ENCODE measurements at places on chromosomes 5 and 9. TPM values are rescaled to one million over a fixed set of nuclear protein-coding genes. Genes with fewer than 3 reads are reported as not detected.

The CFAP157 gene
- total RNA-seq = 99.0 TPM

The SLC6A19 gene
- not detected for total RNA-seq

The PCSK5 gene
- 18.7 TPM for total RNA-seq

The CNTNAP3 gene
- total RNA-seq = 1.9 TPM

The MED7 gene
- 9.6 TPM for total RNA-seq

The JAKMIP2 gene
- 0.45 TPM for total RNA-seq

The FBXO4 gene
- 10.0 TPM for total RNA-seq

The C9orf153 gene
- total RNA-seq = not detected

The NUTM2F gene
- not detected for total RNA-seq

The TAF1L gene
- total RNA-seq = not detected

The PHF24 gene
- total RNA-seq = 0.23 TPM

The NUTM2G gene
- not detected for total RNA-seq

The SLC36A2 gene
- total RNA-seq = not detected

The LCN1 gene
- 2.3 TPM for total RNA-seq

The BOD1 gene
- 63.0 TPM for total RNA-seq

DNA sequence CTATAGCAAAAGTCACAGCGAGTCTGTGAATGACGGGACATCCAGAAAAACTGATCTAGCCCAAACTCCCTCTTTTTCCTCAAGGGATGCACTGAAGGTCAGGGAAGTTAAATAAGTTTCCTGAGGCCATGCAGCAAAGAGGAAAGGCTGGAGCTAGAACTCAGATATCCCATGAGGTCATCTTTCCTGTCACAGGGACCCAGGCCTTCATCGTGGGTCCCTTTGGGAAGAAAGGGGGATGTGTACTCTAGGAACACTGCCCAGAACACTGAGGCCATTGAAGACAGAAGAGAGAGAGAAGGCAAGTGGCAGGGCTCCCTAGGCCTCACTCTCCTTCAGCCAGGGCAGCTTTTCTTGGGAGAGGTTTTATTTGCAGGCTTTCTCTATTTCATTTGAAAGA is 182.0 kb downstream of the EBF1 start:
- DNase-seq = no peak
- no peaks in the 10 kb centered on the region for H3K27me3 ChIP-seq
- no peak overlapping the region for H3K4me3 ChIP-seq
- H3K27ac ChIP-seq = no peak overlapping the region
- H3K36me3 ChIP-seq = no peaks in the 10 kb centered on the region

DNA sequence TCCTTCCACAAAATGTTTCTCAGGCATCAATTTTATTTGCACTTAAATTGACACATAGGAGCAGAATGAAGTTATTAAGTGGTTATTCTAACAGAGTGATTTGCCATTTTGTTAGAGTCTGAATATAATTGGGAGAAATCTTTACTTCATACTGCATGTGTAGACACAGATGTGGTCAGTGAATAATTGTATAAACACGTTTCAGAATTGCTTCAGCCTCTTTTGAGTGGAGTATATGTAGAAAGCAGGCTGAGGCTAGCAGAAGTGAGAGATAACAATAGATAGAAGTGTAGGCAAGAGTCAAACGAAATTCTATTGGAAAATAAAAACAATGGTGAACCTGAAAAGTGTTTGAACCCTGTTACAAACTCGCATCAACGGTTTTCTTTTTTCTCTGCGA is 270.7 kb downstream of the TMEM167A start:
- no peak overlapping the region for H3K4me3 ChIP-seq
- H3K4me1 ChIP-seq = no peaks in the 10 kb centered on the region
- no peak overlapping the region for H3K27ac ChIP-seq
- DNase-seq = no peak
- no peaks in the 10 kb centered on the region for H3K36me3 ChIP-seq

- H3K27ac ChIP-seq = no peak overlapping the region
- H3K36me3 ChIP-seq = no peaks in the 10 kb centered on the region
- no peak overlapping the region for H3K4me3 ChIP-seq
- H3K4me1 ChIP-seq = no peaks in the 10 kb centered on the region
- H3K27me3 ChIP-seq = no peaks in the 10 kb centered on the region
Observed at GRCh38 chr5:96645091-96645490, 17.1 kb upstream of the CAST start.

GRCh38 chr9:115633104-115633503 is 515.1 kb upstream of the TNC start:
- no peak overlapping the region for H3K27ac ChIP-seq
- H3K27me3 ChIP-seq = no peaks in the 10 kb centered on the region
- no peaks in the 10 kb centered on the region for H3K36me3 ChIP-seq
- DNase-seq = no peak
- no peak overlapping the region for H3K4me3 ChIP-seq

DNA sequence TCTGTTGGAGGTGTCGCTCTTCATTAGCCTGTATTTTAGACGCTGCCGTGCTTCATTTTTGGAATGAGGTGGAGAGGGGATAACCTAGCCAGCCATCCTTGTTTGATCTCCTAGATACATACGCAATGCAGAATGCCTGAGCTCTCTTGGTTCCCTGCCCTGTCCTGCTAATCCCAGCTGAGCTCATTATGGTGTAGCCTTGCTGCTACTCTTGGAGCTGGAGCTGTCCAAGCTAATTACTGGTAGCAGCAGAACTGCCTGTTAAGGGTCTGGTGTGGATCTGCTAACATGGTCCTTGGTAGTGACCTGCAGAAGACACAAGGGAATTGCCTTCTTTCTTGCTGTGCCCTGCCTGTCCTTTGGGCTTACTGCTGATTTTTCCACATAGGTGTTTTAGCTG is 207.9 kb downstream of the CNTLN start:
- DNase-seq = no peak
- no peaks in the 10 kb centered on the region for H3K36me3 ChIP-seq
- H3K27ac ChIP-seq = no peak overlapping the region
- no peaks in the 10 kb centered on the region for H3K27me3 ChIP-seq

- no peak for DNase-seq
- H3K36me3 ChIP-seq = no peaks in the 10 kb centered on the region
- no peak overlapping the region for H3K27ac ChIP-seq
- H3K4me1 ChIP-seq = no peaks in the 10 kb centered on the region
- no peak overlapping the region for H3K4me3 ChIP-seq
Observed at GRCh38 chr5:50856401-50857119, 190.1 kb downstream of the PARP8 start.

DNA sequence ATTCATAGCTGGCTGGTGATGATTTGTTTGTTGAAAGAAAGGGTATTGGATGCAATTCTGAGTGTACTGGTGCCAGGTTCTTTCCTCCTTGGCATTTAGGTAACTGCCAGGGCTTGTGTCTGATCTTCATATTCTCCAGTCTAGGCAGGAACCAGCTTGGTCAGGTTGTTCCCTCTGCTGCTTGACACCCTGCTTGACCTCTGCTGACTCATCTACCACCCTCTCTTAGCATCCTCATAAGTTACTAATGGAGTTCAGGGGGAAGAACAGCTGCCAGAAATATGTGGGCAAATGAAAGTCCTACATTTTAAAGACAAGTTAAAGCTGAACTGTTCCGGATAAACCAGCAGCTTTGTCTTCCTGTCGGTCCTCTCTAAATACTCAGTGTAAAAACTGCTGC is 116.1 kb upstream of the TNC start:
- H3K36me3 ChIP-seq = no peaks in the 10 kb centered on the region
- DNase-seq = no peak
- no peak overlapping the region for H3K4me3 ChIP-seq
- H3K4me1 ChIP-seq = no peaks in the 10 kb centered on the region

GRCh38 chr5:133754575-133755169 is 142.3 kb upstream of the FSTL4 start:
- H3K4me1 ChIP-seq = no peaks in the 10 kb centered on the region
- H3K27me3 ChIP-seq = no peaks in the 10 kb centered on the region

DNA sequence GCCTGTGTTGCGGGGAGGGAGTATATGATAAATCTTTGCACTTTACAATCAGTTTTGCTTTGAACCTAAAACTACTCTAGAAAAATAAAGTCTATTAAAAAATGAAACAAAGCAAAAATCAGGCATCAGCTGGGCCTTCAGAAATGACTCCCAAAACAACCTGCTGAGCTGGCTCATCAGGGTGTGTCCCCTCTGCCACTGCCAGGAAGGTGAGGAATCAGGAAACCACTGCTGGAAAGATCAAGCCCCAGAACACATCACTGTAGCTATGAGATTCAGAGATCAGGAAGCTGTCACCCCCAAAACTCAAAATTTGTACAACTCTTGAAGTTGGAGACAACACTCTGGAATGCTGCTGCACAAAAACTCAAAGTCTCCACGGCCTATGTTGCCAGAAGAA is 40.5 kb upstream of the TBCA start:
- no peak for DNase-seq
- H3K36me3 ChIP-seq = no peaks in the 10 kb centered on the region
- no peak overlapping the region for H3K4me3 ChIP-seq
- H3K27ac ChIP-seq = no peak overlapping the region

DNA sequence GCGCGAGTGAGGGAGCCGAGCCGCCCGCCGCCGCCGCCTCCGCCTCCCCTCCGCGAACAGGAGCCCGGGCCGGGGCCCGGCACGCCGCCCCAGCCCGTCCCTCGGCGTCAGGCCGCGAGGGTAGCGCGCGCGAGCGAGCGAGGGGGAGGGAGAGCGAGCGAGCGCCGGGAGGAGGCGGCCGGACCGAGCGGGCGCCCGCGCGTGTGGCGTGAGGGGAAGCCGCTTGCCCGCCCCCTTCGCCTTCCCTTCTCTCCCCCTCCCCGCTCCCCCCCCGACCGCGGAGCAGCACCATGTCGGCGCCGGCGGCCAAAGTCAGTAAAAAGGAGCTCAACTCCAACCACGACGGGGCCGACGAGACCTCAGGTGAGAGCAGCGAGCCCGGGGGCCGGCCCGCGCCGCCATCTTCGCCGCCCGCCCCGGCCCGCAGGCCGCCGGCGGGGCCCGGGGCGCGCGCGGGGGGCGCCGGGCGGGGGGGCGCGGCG is 312 bp downstream of the SET start:
- H3K4me1 ChIP-seq = peaks cover 6% of the 10 kb centered on the region
- H3K36me3 ChIP-seq = no peaks in the 10 kb centered on the region
- peak overlapping the region; percentile 100 for H3K27ac ChIP-seq
- H3K4me3 ChIP-seq = peak overlapping the region; percentile 83
- peak; percentile 60 for DNase-seq
- H3K27me3 ChIP-seq = no peaks in the 10 kb centered on the region

DNA sequence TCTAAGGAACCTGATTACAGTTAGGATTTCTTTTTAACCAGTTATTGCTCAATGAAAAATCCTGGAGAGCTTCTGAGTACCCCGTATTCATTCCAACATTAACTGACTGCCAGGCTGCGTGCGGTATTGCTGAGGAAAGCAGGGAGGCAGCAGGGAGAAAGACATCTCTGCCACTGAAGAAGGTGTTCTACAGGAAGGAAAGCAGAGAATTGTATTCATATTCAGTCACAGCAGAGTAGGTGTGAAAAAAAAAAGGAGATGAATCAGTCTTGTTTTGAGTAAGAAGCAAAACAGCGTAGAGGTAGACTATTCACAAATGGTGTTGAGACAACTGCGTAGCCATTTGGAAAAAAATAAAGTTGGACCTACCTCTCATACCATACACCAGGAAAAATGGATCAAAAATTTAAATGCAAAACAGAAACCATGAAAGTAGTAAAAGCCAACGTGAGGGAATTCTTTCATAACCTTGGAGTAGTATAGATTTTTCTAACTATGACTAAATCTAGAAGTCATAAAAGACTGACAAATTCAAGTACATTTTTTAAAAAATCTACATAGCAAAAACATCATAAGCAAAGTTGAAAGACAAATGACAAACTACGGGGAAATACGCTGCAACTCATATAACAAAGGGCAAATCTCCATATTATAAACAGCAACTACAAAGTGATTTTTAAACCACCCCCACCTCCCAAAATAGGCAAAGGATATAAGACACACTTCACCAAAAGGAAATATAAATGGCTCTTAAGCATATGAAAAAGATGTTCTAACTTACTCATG is 9.9 kb upstream of the NR4A3 start:
- H3K4me1 ChIP-seq = peaks cover 2% of the 10 kb centered on the region
- H3K36me3 ChIP-seq = no peaks in the 10 kb centered on the region
- H3K27me3 ChIP-seq = no peaks in the 10 kb centered on the region
- DNase-seq = no peak
- H3K27ac ChIP-seq = no peak overlapping the region
- H3K4me3 ChIP-seq = no peak overlapping the region

GRCh38 chr9:92808726-92809451 is 44.3 kb upstream of the BICD2 start:
- H3K4me1 ChIP-seq = peaks cover 9% of the 10 kb centered on the region
- peaks cover 4% of the 10 kb centered on the region for H3K27me3 ChIP-seq
- DNase-seq = peak; percentile 83
- H3K27ac ChIP-seq = no peak overlapping the region

- DNase-seq = no peak
- H3K4me1 ChIP-seq = no peaks in the 10 kb centered on the region
- H3K36me3 ChIP-seq = no peaks in the 10 kb centered on the region
- H3K4me3 ChIP-seq = no peak overlapping the region
Observed at GRCh38 chr9:117044241-117044640, 357.1 kb downstream of the TRIM32 start.

- H3K27ac ChIP-seq = no peak overlapping the region
- no peak for DNase-seq
- no peaks in the 10 kb centered on the region for H3K36me3 ChIP-seq
- no peak overlapping the region for H3K4me3 ChIP-seq
Observed at GRCh38 chr9:126216826-126217225, 109.8 kb upstream of the MVB12B start.

GRCh38 chr9:1156794-1157550 is 106.8 kb downstream of the DMRT2 start:
- H3K27ac ChIP-seq = no peak overlapping the region
- no peaks in the 10 kb centered on the region for H3K4me1 ChIP-seq
- H3K36me3 ChIP-seq = no peaks in the 10 kb centered on the region
- DNase-seq = no peak
- H3K27me3 ChIP-seq = no peaks in the 10 kb centered on the region

GRCh38 chr9:113631137-113631765 is 167.7 kb downstream of the RGS3 start:
- no peak overlapping the region for H3K4me3 ChIP-seq
- H3K27ac ChIP-seq = no peak overlapping the region
- H3K4me1 ChIP-seq = peaks cover 3% of the 10 kb centered on the region
- H3K36me3 ChIP-seq = no peaks in the 10 kb centered on the region

DNA sequence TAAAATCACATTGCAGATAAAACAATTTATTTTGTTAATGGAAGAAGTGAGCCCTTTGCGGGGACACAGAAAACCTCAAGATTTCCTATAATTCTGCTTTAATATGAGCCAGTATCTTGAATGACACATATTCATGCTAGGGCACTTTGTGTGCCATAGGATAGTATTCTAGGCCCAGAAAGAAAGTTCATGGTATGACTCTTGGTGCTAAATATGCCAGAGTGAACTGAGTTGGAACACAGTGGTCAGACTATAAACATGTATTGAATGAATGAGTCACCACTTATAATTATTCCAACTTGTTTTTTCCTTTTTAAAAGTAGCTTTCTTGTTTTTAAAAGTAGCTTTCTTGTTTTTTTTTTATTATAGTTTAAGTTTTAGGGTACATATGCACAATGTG is 46.0 kb downstream of the ADAMTS19 start:
- no peak overlapping the region for H3K27ac ChIP-seq
- no peaks in the 10 kb centered on the region for H3K36me3 ChIP-seq
- no peak overlapping the region for H3K4me3 ChIP-seq
- no peaks in the 10 kb centered on the region for H3K27me3 ChIP-seq

GRCh38 chr9:94566550-94566949 is 11.7 kb downstream of the PCAT7 start:
- no peaks in the 10 kb centered on the region for H3K36me3 ChIP-seq
- H3K4me1 ChIP-seq = no peaks in the 10 kb centered on the region
- no peak overlapping the region for H3K27ac ChIP-seq
- H3K4me3 ChIP-seq = no peak overlapping the region

GRCh38 chr5:98780390-98780789 is 6.9 kb downstream of the RGMB start:
- no peak for DNase-seq
- H3K4me1 ChIP-seq = peaks cover 24% of the 10 kb centered on the region
- no peaks in the 10 kb centered on the region for H3K27me3 ChIP-seq
- H3K4me3 ChIP-seq = no peak overlapping the region
- no peak overlapping the region for H3K27ac ChIP-seq
- H3K36me3 ChIP-seq = no peaks in the 10 kb centered on the region
